ENCODE measurements at places on chromosomes 4 and X.

GRCh38 chr4:153759407-153760316, at the start of gene RNF175:
RNF175 (minus strand) TSS chr4:153760024; CDS start chr4:153759862, 162 bp downstream.
- DNase-seq, result no peak

DNA sequence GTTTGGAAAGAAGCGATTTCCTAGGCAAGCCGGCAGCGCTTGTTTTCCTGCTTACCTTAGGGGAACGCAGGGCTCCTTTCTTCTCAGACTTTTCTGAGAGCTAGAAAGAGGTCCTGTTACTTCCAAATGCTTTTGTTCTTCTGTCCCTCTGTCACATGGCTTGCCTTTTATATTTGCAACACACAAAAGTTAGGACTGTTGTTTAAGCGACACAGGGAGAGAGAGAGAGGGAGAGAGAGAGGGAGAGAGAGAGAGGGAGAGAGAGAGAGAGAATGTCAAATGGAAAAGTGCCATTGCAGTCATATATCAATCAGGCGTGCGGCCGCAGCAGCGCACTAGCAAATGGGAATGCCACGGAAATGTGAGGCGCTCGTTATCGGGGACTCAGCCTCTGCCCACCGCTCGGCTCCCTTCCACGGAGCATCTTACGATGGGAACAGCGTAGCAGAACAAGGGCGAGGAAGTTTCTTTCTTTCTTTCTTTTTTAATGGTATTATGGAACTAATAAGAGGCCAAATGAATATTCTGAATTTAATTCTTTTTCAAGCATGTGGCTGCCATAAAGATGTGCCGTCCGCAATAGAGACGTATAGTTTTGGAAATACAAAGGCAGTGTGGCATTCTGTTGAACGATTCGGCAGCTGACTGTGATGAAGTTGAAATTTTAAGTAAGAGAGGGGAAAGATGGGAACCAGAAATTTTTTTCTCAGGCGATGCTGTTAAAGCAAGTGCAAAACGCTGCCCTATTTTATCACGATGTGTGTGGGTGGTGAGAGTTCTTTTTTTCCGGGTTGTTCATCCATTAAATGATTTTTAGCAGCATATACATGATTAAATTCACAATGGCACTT, at the start of gene NDP:
TSS of gene NDP (minus strand) at position 142 of the 851 bp plus-strand sequence. CDS start 14,745 bp downstream, outside the sequence.
- no peak for DNase-seq

- peak; percentile 79 for DNase-seq
Observed at GRCh38 chrX:65932173-65933084, 107.5 kb downstream of the VSIG4 start.

- peak; percentile 38 for DNase-seq
Observed at GRCh38 chr4:83012200-83012686, 1.6 kb upstream of the LIN54 start.

- no peak for DNase-seq
Observed at GRCh38 chr4:157804986-157805385, 367.8 kb downstream of the GASK1B start.

GRCh38 chr4:91035276-91035675, 908.1 kb downstream of the CCSER1 start:
- DNase-seq, result no peak

- DNase-seq, result no peak
Observed at GRCh38 chr4:3819210-3819919, 53.2 kb downstream of the ADRA2C start.

GRCh38 chr4:124851741-124852140, 139.2 kb upstream of the ANKRD50 start:
- no peak for DNase-seq
